Effector memory CD4-positive, alpha-beta T cell (primary cell): ENCODE measurements at places on chromosomes 7 and 10.

- no peak for DNase-seq
Observed at GRCh38 chr7:151968357-151968756, 12.1 kb downstream of the GALNTL5 start.

GRCh38 chr10:61845950-61846268 is 55.6 kb upstream of the ARID5B start:
- no peak for DNase-seq

DNA sequence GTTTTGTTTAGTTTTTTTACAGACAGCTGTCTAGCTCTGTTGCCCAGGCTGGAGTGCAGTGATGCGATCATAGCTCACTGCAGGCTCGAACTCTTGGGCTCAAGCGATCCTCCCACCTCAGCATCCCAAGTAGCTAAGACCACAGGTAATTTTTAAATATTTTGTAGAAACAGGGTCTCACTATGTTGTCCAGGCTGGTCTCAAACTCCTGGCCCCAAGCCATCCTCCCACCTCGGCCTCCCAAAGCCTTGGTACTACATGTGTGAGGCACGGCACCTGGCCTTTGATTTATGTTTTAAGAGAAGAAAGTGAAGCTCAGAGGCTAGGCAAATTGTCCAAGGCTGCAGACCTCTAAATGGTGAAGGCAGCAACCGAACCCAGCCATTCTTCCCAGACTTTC is 98.6 kb upstream of the SVIL start:
- no peak for DNase-seq

DNA sequence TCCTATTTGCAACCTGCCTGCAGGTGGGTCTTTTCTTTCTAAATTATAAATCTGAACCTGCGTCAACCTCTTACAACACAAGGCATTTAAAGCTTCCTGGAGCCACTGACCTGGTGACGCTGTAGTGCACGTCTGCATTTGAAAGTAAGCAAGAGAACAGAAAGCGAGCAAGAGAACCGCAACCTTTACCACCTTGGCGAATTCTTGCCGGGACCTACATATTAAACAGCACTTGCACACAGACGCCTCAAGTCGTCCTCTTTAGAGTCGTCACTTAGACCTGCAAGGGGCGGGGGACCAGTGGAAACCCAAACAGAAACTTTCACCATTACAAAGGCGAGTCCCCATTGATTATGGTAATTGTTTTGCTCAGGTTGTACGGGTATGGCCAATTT is 9.5 kb downstream of the GLI3 start:
- no peak for DNase-seq

DNA sequence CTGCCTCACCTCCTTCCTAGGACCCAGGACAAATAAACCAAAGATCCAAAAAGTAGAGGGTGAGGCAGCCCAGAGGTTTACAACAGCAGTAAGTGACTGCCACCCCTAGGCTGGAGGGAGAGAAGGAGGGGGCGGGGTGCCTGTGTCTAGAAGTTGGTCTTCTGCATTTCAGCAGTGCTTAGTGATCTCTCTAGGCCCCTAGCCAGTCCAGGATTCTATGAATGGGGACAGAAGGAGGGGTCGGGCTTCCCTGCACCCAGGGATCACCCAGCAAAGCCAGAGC is 62.8 kb upstream of the KDM7A start:
- no peak for DNase-seq

DNA sequence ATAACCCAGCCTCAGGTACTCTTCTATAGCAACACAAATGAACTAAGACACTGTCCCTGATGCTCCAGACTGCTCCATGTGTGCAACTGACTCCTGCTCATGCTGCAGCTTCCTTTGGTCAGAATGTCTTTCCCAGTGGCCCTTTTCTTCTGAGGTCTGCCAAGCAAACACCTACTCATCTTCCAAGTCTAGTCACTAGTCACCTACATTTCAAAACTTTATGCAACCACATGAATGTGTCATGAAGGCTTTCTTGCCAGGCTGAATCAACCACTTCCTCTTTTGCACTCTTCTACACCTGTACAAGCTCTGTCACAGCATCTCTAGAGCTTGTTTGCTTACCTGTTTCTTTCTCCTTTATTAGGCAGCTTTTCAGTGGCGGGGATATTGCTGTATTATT is 75.8 kb downstream of the LSMEM1 start:
- DNase-seq = no peak

DNA sequence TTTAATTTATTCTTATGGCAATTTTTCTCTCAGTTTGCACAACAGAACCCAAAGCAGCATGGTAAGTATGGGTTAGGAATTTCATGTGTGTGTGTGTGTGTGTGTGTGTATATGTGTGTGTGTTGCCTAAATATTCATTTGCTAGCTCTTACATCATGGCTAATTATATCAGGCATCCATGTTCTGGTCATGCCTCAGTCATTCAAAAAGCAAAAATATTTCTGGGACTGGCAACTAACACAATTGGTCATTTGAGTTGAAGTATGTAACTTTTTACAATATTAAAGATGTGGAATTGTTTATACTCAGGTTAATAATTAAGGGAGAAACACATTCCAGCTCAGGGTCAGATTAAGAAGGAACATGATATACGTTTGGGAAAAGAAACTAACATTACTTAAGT is 67.6 kb upstream of the PHYHIPL start:
- no peak for DNase-seq

- no peak for DNase-seq
Observed at GRCh38 chr10:61091531-61091930, 147.5 kb upstream of the RHOBTB1 start.

- DNase-seq = no peak
Observed at GRCh38 chr10:17854044-17854652, 45.0 kb downstream of the MRC1 start.

GRCh38 chr7:19665399-19666008 is 43.3 kb downstream of the POLR1F start:
- DNase-seq = no peak

DNA sequence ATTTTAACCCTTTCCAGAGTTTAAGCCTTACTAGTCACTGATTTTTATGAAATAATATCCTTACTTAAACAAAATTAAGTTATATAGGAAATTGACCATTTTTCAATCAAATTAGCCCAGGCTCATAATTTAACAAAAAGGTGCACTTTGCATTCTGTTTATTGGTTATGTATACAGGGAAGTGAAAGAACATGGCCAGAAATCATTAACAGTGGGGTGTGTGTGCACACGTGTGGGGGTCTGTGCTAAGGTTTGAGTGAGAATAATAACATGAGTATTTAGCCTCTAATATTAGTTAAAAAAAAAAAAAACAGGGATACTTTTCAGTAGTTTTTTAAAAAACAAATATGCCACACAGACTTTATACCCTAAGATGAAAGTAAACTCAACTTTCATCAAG is 510.5 kb upstream of the PFKP start:
- DNase-seq = no peak

GRCh38 chr7:81604808-81605174 is 165.1 kb downstream of the HGF start:
- no peak for DNase-seq

GRCh38 chr7:103717574-103717973 is 271.6 kb upstream of the SLC26A5 start:
- DNase-seq = no peak

- no peak for DNase-seq
Observed at GRCh38 chr7:101942603-101943210, 125.3 kb downstream of the CUX1 start.

DNA sequence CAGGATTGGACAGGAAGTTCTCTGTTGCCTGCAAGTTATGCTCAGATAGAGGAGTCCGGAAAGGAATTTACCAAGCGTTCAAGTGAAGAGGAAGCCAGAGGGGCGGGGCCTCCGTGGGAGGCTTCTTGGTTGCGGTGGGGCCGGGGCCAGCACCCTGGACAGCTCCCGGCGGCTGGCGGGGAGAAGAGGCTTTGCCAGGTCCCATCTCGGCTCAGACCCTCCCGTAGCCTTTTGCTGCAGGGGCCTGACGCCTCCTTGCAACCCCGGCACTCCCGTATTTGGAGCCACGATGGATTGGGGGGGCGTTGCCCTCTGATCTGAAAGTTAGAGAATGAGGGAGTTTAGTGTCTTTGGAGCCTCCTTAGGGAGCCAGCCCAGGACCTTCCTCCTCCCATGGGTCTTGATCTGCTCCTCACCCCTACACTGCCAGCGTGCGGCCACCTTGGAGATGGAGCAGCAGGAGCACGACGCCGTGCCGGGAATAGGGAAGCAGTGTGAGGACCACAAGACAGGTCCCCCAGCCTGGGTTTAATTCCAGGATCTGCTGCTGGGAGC is 3.1 kb upstream of the SLC18A3 start:
- no peak for DNase-seq
